Right renal cortex interstitium (tissue), 3 donors: ENCODE measurements at places on chromosomes 1 and 21. TPM values are rescaled to one million over a fixed set of nuclear protein-coding genes. Genes with fewer than 3 reads are reported as not detected.

DNA sequence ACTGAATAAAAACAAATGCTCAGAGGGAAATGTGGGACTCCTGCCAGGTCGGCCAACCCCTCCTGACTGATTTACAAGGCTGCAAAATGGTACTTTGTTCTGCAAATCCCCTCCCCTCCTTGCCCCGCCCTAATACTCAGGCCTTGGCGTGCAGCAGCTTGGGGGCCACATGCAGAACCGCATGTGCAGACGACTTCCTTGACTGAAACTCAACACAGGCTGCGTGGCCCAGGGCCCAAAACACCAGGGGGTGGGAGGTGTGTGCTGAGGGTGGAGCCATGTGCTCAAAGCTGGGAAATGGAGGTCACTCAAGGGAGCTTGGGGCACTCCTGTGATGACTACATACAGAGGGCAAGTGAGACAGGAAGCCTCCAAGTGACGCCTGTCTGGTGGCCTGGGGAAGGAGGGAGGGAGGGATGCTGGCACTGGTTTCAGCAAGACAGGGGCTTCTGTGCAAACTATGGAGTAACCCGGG lies 87.2 kb downstream of the MRPL37 start:
- peak; percentile 57 for DNase-seq

DNA sequence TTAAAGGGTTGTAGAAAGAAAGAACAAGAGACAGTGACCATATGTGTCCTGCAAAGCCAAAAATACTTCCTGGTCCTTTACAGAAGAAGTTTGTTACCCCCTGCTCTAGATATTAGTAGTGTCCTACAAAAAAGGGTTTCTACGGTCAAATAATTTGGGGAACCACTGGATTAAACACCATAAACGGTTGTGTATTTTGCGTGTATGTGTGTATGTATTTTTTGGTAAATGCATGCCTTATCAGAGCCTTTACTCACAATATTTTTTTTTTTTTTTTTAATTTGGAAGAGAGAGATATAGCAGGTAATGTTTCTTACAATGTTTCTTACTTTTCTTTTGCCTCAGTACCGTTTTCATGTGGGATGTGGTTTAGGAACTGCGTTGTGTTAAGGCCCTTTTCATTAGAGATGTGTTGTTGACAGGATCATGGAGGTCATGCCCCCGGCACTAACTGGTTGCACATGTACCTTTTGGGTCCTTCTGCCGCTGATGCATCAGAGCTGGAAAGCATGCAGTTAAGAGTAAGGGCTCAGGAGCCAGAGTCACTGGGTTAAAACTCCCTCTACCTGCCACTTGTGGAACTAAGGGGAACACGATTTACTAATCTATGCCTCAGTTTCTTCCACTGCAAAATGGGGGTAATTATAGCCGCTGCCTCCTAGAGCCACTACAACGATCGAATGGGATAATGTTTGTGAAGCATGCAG lies 234.6 kb upstream of the KAZN start:
- DNase-seq, result no peak

DNA sequence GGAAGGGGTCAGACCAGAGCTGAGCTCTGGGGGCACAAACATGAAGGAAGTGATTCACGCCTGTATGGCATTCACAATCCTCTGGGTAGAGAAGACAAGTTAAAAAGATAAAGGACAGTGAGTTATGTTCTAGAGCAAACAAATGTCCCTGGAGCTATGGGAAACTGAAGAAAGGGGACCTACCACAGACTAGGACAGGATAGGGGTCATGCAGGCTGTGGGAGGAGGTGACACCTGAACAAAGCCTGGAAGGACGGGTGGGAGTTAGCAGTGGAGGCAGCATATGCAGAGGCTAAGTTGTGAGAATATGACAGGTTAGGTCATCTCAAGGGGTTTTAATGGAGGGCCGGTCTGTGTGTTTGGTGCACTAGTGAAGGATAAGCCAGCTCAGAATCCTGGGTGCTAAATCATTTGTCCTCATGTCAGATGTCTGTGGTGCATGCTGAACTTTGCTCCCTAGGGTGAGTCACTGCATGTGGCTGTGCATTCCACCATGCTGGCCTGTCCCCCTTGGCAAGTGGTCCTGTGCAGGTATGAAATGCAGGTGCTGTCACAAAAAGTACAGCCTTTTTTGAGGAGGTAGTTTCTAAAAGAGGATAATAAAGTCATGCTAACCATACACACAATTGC lies 28.5 kb downstream of the TNN start:
- DNase-seq, result no peak

- no peak for DNase-seq
These were observed 459.8 kb downstream of the DSCAM start for GRCh38 chr21:40386981-40387747.

C1QTNF12 gene
- polyA plus RNA-seq, result 8.6 TPM

HCN3 gene
- polyA plus RNA-seq, result 9.0 TPM

DNA sequence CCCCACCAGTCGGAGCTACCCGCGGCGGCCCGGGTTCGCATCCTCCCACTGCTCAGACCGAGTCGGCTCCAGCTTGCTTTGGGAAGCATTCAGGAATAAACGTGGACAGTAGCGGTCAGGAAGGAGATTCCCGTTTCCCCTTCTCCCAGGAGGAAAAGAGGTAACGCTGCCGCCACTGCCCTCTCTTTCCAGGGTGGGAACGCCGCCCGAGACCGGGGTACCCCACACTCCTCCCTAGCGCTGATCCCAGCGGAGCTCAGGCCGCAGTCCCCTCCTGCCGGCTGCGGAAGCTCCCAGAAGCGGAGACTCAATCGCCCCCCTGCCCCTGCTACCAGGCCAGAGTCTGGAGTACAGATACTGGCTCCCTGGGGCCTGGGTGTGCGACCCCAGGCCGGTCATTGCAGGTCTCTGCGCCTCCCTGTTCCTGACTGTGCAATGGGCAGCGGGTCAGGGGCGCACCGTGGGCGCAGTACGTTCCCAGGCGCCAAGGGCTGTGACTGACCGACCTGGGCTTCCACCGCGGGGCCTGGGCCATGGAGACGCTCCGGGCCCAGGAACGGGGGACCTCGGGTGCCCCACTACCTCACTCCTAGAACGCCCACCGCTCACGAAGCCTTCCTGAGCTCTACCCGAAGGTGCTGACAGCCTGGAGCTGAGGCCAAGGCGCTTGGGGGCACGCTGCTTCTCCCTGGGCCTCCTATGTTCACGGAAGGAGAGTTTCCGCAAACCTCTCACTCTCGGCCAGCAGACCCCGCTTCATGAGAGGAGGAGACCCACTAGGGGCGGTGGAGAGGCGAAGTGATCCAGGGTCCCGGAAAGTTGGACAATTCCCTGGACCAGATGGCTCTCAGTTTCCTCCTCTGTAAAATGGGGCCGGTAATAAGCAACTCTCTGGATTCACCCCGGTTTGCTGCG lies 7.8 kb downstream of the DMRTA2 start:
- no peak for DNase-seq

GRCh38 chr1:57091642-57092041 lies 125.8 kb upstream of the C8B start:
- DNase-seq, result no peak

- DNase-seq, result no peak
These were observed 760 bp upstream of the SF3B4 start for GRCh38 chr1:149928401-149928724.

- no peak for DNase-seq
These were observed 49.9 kb downstream of the PDE9A start for GRCh38 chr21:42703136-42703908.

DNA sequence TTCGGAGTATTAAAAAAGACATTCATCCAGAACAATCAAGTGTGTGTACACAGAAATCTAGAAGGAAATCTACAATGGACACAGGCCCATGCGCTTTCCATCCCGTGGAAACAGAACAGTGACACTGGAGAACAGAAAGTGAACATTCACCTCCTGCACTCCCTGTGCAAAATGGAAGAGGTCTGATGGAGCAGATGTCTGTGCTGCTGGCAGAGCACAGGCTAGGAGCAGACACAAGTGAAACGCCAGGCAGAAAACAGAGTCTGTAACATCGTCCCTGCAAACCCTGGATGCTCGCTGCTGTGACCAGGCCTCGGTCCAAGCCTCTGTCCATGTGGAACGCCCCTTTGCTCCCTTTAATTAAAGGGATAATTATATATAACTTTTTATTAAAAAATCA lies 36.1 kb downstream of the SLC45A1 start:
- DNase-seq, result no peak

SIM2 gene
- 16.6 TPM for polyA plus RNA-seq

C1QB gene
- polyA plus RNA-seq, result 6.2 TPM

DNA sequence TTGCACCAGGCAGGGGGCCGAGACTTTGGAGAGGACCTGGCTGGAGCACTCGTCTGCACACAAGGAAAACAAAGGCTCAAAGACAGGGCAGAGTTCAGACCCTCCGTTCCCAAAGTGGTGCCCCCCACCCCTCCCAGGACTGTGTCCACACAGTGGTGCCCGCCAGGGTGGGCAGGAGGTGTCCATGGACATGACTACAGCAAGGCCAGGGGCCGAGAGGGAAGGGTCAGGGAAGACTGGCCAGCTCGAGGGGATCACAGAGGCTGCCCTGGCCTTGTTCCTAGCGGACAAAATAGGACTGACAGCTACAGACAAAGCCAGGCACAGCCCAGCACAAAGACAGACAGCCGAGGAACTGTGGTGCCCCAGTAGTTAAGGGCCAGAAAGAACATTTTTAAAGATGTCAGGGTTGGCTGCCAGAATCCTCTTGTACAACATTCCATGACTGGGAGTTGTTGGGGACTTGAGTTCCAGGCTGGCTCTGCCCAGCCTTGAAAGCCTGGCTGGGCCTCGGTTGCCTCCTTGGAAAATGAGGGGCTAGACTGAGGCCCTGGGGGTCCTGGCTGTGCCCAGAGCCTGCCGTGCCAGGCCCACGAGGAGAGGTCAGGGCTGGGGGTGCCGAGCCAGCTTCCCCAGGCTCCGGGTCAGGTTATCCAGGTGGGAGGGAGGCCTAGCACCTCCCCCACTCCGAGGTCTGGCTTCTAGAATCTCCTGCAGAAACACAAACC lies 63.7 kb downstream of the SLX9 start:
- no peak for DNase-seq

AMPD1 gene
- polyA plus RNA-seq, result not detected

- DNase-seq, result no peak
These were observed 78.2 kb upstream of the IFFO2 start for GRCh38 chr1:19034721-19035120.

DAB1 gene
- polyA plus RNA-seq, result 6.3 TPM

DNA sequence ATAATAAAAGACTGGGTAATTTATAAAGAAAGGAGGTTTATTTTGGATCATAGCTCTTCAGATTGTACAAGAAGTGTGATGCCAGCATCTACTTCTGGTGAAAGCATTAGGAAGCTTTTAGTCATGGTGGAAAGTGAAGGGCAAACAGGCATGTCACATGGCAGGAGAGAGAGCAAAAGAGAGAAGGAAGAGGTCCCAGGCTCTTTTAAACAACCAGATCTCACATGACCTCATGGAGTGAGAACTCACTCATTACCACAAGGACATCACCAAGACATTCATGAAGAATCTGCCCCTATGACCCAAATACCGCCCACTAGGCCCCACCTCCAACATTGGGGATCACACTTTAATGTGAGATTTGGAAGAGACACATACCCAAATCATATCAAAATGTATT lies 10.0 kb downstream of the RPTN start:
- DNase-seq, result no peak

SPRR2B gene
- polyA plus RNA-seq, result not detected

DNA sequence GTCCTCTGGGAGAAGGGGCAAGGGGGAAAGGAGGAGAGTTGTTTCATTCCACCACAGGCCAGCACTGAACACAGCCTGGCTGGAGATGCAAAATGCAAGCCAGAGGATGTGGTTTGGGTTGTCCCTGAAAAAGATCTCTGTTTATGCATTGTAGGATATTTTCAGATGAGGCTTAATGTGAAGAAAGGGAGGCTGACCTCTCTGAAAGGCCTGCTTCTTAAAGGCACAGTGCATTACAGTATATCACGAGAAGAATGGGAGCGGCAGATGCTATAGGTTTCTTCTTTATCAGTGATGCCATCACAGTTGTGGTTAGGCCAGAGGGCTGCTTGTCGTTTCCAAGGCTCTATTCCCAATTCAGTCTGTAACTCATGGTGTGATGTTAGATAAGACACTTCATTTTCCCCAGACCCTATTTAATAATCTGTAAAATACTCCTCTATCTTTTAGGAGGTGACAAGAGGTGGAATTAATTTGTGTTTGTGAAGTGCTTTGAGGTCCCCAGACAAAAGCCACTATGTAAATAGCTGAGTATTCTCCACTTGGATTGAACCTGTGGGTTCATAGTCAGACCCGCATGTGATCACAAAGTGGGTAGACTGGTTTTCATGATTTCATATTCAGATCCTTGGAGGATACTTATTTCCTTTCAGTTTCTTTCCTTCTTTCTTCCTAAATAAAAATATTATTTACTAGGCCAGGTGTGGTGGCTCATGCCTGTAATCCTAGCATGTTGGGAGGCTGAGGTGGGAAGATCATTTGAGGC lies 76.5 kb upstream of the WDR26 start:
- DNase-seq, result no peak

DNA sequence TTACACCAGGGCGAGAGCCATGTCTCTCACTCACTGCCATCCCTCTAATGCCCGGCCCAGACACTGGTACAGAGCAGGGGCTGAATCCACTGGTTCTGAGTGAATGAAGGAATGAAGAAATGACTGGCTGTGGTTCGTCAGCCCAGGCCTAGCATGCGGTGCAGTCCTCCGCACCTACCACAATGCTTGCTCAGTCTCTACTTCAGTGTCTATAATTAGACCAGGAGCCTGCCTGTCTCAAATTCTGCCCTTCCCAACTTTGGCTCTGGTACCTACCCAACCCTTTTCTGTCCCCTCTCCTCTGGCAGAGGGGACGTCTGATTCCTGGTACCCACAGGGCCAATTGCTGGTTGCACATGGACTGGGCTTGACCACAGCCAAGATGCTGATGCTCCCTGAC lies 118.2 kb upstream of the GRIK3 start:
- no peak for DNase-seq

- DNase-seq, result no peak
These were observed 31.8 kb upstream of the OLIG2 start for GRCh38 chr21:32993894-32994293.

- no peak for DNase-seq
These were observed 29.5 kb downstream of the LPGAT1 start for GRCh38 chr1:211800925-211801607.

DNA sequence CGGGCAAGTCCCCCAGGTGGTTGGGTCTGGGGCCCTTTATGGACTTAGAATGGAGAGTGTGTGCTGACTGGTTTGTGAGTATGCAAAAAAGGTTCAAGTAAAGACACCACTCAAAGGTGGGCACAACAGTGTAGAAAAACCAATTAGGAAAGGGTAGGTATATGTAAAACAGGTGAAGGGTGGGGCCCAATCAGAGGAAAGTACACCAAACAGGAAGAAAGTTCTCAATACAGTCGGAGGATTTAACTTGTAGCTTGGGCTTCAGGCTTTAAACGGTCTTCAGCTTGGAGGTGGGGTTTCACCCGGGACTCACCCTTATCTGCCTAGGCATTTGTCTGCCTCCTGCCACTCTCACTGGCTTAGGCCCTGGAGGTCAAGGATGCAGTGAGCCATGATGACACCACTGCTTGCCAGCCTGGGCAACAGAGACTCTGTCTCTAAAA lies 6.8 kb upstream of the PUM1 start:
- DNase-seq, result no peak
